ENCODE measurements at places on chromosomes 4 and X. TPM values are rescaled to one million over a fixed set of nuclear protein-coding genes. Genes with fewer than 3 reads are reported as not detected.

Gene FGD1
- total RNA-seq = 0.28 TPM

Gene GYG2
- total RNA-seq = not detected

Gene FAM184B
- 0.04 TPM for total RNA-seq

Gene ZNF157
- total RNA-seq = 0.79 TPM

Gene PASD1
- total RNA-seq = not detected

DNA sequence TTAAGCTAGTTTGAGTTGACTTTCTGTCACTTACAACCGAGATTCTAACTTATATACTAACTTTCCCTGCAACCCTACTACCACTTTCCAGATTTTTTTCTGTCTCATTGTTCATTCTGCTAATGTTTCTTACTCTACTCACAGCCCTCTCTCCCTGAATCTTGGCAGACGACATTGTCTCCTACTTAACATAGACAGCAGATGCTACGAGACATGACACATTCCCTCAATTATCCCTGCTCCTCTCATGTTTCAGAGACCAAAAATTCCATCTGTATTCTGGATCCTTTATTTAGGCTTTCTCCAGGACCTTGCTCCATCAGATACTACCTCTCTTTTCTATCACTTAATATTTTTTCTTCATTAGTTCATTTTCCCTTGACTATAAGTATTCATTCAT is 379.1 kb upstream of the TEX13C start:
- H3K4me1 ChIP-seq = no peaks in the 10 kb centered on the region
- no peaks in the 10 kb centered on the region for H3K36me3 ChIP-seq
- H3K27me3 ChIP-seq = no peaks in the 10 kb centered on the region
- DNase-seq = no peak
- H3K27ac ChIP-seq = no peak overlapping the region
- H3K4me3 ChIP-seq = no peak overlapping the region

- peak overlapping the region; percentile 93 for H3K27ac ChIP-seq
- no peaks in the 10 kb centered on the region for H3K27me3 ChIP-seq
- peak; percentile 65 for DNase-seq
- H3K4me3 ChIP-seq = peak overlapping the region; percentile 97
- no peaks in the 10 kb centered on the region for H3K36me3 ChIP-seq
These were observed 522 bp downstream of the FNIP2 start for GRCh38 chr4:158769175-158769921.

DNA sequence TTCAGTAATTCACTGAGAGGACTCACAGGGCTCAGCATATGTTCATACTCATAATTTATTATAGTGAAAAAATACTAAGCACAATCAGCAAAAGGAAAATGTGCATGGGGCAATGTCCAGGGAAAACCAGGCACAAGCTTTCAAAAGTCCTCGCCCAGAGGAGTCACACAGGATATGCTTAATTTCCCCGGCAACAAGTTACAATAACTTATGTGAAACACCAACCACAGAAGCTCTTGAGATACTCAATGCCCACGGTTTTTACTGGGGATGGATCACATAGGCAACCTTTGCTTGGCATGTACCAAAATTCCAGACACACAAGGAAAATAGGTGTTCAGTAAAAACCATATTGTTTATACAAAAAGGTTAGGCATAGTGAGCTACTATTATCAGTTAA is 38.5 kb upstream of the STPG2 start:
- no peak overlapping the region for H3K27ac ChIP-seq
- DNase-seq = no peak
- H3K4me1 ChIP-seq = no peaks in the 10 kb centered on the region
- no peaks in the 10 kb centered on the region for H3K36me3 ChIP-seq
- H3K4me3 ChIP-seq = no peak overlapping the region

GRCh38 chr4:124640022-124640730 is 72.4 kb downstream of the ANKRD50 start:
- no peaks in the 10 kb centered on the region for H3K27me3 ChIP-seq
- H3K4me1 ChIP-seq = peaks cover 3% of the 10 kb centered on the region
- DNase-seq = no peak
- H3K36me3 ChIP-seq = no peaks in the 10 kb centered on the region
- H3K4me3 ChIP-seq = no peak overlapping the region

- H3K4me3 ChIP-seq = no peak overlapping the region
- H3K36me3 ChIP-seq = no peaks in the 10 kb centered on the region
- H3K4me1 ChIP-seq = peaks cover 49% of the 10 kb centered on the region
These were observed 3.0 kb downstream of the FNIP2 start for GRCh38 chr4:158771776-158772175.

GRCh38 chrX:104307341-104307740 is 52.6 kb upstream of the ESX1 start:
- H3K36me3 ChIP-seq = no peaks in the 10 kb centered on the region
- no peak overlapping the region for H3K27ac ChIP-seq
- DNase-seq = no peak
- H3K4me1 ChIP-seq = no peaks in the 10 kb centered on the region

GRCh38 chrX:24553011-24553410 is 87.9 kb downstream of the PDK3 start:
- no peaks in the 10 kb centered on the region for H3K27me3 ChIP-seq
- no peak overlapping the region for H3K27ac ChIP-seq
- DNase-seq = no peak
- H3K4me3 ChIP-seq = no peak overlapping the region
- H3K4me1 ChIP-seq = no peaks in the 10 kb centered on the region

- no peaks in the 10 kb centered on the region for H3K36me3 ChIP-seq
- H3K27ac ChIP-seq = no peak overlapping the region
- peaks cover 5% of the 10 kb centered on the region for H3K4me1 ChIP-seq
These were observed 69.4 kb upstream of the ACSL1 start for GRCh38 chr4:184895012-184895695.

- H3K4me1 ChIP-seq = peaks cover 20% of the 10 kb centered on the region
- H3K4me3 ChIP-seq = no peak overlapping the region
- H3K27ac ChIP-seq = no peak overlapping the region
These were observed 24.9 kb upstream of the MTM1 start for GRCh38 chrX:150543230-150544155.

- no peak overlapping the region for H3K4me3 ChIP-seq
- H3K27ac ChIP-seq = no peak overlapping the region
- no peak for DNase-seq
- H3K4me1 ChIP-seq = no peaks in the 10 kb centered on the region
These were observed 264.9 kb upstream of the MAGEB18 start for GRCh38 chrX:25873196-25873595.

- H3K4me1 ChIP-seq = peaks cover 11% of the 10 kb centered on the region
- H3K36me3 ChIP-seq = no peaks in the 10 kb centered on the region
- no peak for DNase-seq
- H3K4me3 ChIP-seq = no peak overlapping the region
- no peak overlapping the region for H3K27ac ChIP-seq
These were observed 71.2 kb downstream of the SUPT20HL2 start for GRCh38 chrX:24242649-24243175.

GRCh38 chr4:89438102-89438831 is 130.7 kb upstream of the GPRIN3 start:
- no peaks in the 10 kb centered on the region for H3K36me3 ChIP-seq
- H3K27me3 ChIP-seq = peaks cover 3% of the 10 kb centered on the region
- peak; percentile 70 for DNase-seq
- H3K4me1 ChIP-seq = peaks cover 23% of the 10 kb centered on the region

GRCh38 chrX:110985470-110985869 is 110.5 kb upstream of the PAK3 start:
- no peaks in the 10 kb centered on the region for H3K4me1 ChIP-seq
- no peak overlapping the region for H3K27ac ChIP-seq
- DNase-seq = no peak
- no peaks in the 10 kb centered on the region for H3K36me3 ChIP-seq
- peaks cover 5% of the 10 kb centered on the region for H3K27me3 ChIP-seq

GRCh38 chr4:182307746-182308145 is 64.5 kb downstream of the TENM3 start:
- no peak overlapping the region for H3K4me3 ChIP-seq
- H3K36me3 ChIP-seq = no peaks in the 10 kb centered on the region
- no peaks in the 10 kb centered on the region for H3K4me1 ChIP-seq

DNA sequence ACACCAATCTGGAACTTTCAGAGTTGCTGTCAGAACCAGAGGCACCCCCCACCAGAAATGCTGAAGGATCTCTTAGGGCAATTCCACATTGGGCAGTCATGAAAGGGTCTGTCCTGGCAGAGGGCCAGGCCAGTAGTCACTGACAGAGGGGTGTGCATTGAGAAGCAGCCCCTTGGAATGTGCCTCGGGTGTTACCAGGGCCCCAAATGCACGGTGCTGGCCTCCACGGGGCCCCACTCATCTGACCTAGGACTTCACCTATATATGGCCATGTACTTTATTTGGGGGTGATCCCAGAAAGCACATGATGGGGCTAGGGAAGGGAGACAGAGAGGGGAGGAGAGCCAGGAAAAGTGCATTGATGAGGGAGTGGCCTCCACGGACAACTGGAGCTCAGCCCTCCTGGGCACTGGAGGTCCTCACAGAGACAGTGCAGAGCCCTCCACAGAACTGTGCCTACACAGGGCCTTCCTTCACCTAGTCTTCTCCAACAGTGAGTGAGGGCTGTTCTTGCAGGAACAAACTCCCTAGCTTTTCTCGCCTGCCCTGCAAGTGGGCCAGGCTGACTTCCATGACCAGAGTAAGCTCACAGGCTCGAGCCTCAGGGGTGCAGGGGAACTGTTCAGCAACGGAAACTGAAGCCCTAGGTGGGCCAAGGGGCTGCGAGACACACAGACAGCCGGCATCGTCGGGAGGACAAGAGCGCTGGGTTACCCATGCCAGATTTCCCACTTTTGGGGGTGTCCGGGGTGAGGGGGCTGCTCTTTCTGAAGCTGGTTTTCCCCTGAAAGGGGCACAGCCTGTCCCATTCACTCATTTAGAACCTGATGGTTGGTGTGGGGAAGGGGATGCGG is 136.2 kb downstream of the HMX1 start:
- DNase-seq = no peak
- no peaks in the 10 kb centered on the region for H3K36me3 ChIP-seq
- no peaks in the 10 kb centered on the region for H3K27me3 ChIP-seq
- H3K4me1 ChIP-seq = no peaks in the 10 kb centered on the region

GRCh38 chrX:3577551-3577950 is 135.9 kb downstream of the PRKX start:
- H3K27me3 ChIP-seq = no peaks in the 10 kb centered on the region

DNA sequence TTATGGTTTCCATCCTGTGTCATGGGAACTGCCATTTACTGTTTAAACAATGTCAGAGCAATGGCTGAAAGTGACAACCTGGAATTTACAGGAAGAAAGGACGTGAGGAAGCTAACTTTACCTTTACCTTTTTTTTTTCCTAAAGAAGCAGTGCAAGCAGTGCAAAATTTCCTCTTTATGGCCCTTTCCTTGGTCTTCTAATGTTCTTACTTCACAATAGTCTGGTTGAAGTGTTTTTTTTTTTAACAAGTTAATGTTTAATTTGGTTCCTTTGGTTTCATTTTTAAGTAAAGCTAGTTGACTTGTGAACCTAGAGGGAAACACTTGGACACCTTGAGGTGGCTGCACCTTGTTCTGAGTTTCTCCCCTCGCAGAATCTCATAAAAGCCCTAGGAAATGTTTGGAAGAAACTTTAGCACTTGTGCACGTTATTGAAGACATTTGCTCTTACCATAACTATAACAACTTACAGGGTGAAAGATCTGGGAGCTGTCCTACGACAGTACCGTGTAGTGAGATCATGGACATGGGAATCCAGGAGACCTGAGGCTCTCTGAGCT is 1.8 kb downstream of the SGMS2 start:
- H3K27ac ChIP-seq = no peak overlapping the region
- no peaks in the 10 kb centered on the region for H3K36me3 ChIP-seq
- DNase-seq = no peak

GRCh38 chr4:37453281-37453998 is 208.9 kb downstream of the NWD2 start:
- peaks cover 51% of the 10 kb centered on the region for H3K27me3 ChIP-seq
- peak overlapping the region; percentile 53 for H3K4me3 ChIP-seq
- no peak overlapping the region for H3K27ac ChIP-seq
- peaks cover 15% of the 10 kb centered on the region for H3K4me1 ChIP-seq
- H3K36me3 ChIP-seq = no peaks in the 10 kb centered on the region
- DNase-seq = peak; percentile 68

DNA sequence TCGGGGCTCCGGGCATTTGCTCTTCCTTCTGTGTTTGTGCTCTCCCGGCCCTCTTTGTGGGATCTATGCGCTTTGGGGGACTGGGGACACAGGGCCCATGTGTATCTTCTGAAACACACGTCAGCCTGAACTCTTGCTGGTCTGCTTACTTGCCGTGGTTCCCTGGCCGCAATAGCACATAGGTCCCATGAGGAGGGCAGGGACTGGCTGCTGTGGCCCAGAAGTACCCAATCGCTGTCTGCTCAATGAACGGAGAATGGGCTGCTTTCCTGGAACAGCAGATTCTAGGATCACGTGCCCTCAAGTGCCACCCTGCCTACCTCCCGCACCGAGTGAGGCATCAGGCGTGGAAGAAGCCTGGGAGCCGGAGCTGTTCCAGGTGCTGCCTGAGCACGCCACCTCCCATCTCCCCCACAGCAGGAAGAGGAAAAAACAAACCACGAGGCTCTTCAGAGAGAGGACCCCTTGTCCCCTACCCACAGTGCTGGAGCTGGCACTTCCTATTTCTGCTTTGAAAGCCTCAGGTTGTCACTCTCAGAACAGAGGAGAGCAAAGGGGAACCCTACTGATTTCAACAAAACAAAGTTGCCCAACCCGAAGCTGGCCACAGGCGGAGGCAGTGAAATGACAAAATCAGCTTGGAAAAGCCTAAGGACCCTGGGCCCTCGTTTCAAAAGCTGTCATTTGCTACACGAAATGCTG is 3.8 kb downstream of the G6PD start:
- DNase-seq = peak; percentile 46
- H3K4me1 ChIP-seq = peaks cover 37% of the 10 kb centered on the region
- H3K4me3 ChIP-seq = peak overlapping the region; percentile 76
- H3K36me3 ChIP-seq = peaks cover 20% of the 10 kb centered on the region
- H3K27me3 ChIP-seq = no peaks in the 10 kb centered on the region

GRCh38 chr4:151727365-151727764 is 33.4 kb downstream of the GATB start:
- H3K27me3 ChIP-seq = no peaks in the 10 kb centered on the region
- no peak for DNase-seq
- no peak overlapping the region for H3K27ac ChIP-seq
- peaks cover 8% of the 10 kb centered on the region for H3K4me1 ChIP-seq

DNA sequence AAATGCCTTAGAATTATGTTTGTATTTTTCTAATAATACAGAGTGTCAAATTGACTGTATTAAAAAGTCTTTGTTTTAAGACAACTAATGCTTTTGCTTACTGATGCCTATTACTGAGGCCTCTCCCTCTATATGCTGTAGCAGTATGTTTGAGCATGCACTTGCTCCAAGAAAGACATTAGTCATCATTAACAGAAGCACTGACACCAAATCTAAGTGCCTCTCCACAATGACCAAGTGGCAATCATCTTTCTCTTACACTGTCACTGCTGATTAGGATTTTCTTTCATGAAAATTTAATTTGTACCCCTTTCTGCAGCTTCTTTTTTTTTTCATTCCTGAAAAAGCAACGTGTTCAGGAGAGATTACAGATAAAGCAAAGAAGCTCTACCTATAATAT is 11.1 kb upstream of the MAB21L2 start:
- no peaks in the 10 kb centered on the region for H3K27me3 ChIP-seq
- no peak overlapping the region for H3K4me3 ChIP-seq
- H3K4me1 ChIP-seq = peaks cover 12% of the 10 kb centered on the region
- peaks cover 13% of the 10 kb centered on the region for H3K36me3 ChIP-seq

DNA sequence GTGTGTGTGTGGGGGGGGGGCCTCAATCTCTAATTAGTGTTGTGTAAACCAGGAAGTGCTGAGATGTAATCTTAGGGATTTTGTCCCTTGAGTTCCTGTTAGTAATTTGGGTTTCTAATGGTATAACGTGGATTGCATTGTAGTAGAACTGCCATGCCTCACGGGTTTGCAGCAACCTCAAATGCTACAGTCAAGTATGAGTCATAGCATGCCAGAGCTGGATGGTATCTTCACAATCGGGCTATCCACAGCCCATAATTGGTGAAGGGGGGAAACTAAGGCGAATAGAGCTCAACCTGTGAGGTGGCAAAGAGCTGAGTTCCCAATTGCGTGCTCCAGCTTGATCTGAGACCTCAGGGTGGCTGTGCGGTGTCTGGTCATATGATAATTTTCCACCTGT is 2.2 kb upstream of the FMR1NB start:
- no peaks in the 10 kb centered on the region for H3K36me3 ChIP-seq
- no peaks in the 10 kb centered on the region for H3K27me3 ChIP-seq
- no peak overlapping the region for H3K4me3 ChIP-seq
- DNase-seq = no peak
- H3K27ac ChIP-seq = no peak overlapping the region

Measured in activated CD4-positive, alpha-beta T cell treated with anti-CD3 and anti-CD28 coated beads for 36 hours (primary cell).